LNCaP clone FGC (cell line): ENCODE measurements at places on chromosomes 11 and 22.

- no peak for DNase-seq
Measured at GRCh38 chr22:29359469-29359868, 28.9 kb downstream of the AP1B1 start.

- DNase-seq, result no peak
Measured at GRCh38 chr11:94452988-94453387, 40.7 kb downstream of the MRE11 start.

GRCh38 chr11:19781351-19781750 lies 68.7 kb downstream of the NAV2 start:
- no peak for DNase-seq

DNA sequence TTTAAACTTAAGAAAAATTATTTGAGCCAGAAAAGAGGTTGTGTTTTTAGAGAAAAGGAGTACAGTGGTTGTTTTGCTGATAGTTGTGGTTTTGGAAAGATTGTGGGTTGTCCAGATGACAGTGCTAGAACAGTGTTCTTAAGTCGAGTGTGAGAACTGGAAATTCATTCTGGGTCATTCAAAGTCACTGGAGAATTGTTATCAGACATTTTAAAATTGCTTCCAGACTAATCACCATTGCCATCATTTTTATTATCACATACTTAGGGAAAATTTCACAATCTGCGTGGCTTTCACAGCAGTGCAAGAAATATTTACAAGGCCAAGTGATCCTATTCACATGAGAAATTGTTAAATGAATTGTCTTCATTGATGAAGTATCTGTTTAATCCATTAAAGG lies 242.2 kb upstream of the DDI1 start:
- no peak for DNase-seq

GRCh38 chr11:6531267-6531752 lies 34.2 kb downstream of the DNHD1 start:
- peak; percentile 34 for DNase-seq

DNA sequence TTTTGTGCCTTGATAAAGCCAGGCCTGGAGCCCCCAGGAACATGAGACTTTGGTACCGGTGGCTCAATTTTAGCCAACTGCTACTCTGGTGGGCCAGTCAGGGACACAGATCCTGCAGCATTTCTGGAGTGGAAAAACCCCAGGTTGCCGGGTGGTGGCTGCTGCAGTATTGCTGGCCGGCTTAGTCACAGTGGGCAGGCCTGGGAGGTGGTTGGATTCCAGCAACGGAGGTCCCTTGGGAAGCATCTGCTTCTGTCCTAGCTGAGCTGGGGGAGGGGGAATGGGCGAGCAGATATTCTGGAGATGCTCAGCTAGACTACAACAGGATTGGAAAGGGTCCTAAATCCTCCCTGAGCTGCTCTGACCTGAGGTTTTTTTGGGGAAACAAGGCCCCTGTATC lies 31.6 kb upstream of the ACCSL start:
- DNase-seq, result no peak

- DNase-seq, result no peak
Measured at GRCh38 chr11:22471385-22471784, 133.2 kb downstream of the SLC17A6 start.

DNA sequence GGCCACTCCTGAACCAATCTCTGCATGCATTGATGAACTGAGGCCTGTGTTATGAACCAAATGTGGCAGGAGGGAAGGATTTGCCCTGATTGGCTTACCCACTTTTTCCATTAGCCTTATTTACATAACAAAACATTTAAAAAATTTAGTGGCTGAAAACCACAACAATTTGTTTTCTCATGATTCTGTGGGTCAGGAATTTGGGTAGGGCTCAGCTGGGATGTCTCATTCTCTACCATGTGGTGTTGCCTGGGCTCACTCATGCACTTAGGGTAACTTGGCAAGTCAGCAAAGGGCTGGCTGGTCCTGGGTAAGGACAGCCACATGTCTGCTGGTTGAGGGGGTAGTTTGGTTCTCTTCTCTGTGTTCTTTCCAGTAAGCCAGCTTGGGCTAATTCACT lies 35.1 kb upstream of the CYP2R1 start:
- no peak for DNase-seq

DNA sequence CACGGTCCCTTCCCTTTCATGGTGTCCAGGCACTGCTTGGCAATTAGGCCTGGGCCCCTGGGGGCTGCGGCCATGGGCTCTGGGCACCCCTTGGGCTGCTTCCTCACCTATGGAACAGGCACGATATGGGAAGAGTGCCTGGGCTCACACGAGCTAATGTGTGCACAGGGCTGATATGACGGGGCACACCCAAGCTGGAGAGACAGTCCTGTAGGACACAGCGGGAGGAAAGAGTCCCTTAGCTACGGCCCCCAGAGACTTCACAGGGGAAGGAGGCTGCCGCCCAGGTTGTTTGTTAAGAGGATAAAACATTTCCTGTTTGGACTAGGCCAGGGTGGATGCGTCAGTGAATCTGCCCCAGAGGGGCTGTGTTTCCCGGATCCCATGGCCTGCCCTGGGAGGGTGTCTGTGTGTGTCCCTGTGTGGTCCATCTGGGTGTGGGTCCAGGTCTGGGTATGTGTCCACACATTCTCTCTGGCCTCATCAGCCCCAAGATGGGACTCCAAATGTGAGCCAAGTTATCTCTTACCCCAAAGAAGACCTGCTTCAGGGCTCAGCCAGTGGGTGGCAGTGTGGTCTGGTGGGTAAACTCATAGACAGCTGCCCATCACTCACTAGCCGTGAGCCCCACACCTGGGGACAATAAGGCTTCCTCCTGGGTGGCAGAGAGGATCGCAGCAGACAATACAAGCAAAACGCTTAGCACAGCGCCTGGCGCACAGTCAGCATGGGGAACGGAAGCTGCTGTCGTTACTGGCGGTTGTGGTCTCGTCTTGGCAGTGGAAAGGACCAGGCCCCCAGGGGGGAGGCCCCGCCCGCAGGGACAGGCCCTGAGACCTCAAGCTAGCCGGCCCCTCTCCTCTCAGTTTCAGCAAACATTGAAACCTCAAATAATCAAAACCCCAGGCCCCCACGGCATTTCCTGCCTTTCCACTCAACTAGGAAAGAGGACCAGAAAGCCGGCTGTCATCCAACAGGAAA lies 3.2 kb upstream of the EMID1 start:
- DNase-seq, result no peak

DNA sequence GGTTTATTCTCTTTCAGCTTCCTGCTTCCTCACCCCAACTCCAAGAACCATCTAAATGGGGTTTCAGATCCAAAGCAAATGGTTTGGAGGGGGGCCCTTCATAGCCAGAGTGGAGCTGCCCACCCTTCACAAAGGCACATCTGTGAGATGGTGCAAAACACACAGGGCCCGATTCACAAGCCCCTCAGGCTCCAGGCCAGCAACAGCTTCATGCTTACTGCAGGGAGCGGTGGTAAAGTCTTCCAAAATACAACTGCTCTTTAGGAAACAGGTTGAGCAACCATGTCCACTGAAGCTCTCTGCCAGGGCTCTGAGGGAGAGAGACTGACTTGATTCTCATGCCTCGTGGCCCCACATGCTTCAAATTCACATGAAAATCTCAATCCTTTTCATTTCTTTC lies 213.0 kb upstream of the NARS2 start:
- DNase-seq, result no peak

DNA sequence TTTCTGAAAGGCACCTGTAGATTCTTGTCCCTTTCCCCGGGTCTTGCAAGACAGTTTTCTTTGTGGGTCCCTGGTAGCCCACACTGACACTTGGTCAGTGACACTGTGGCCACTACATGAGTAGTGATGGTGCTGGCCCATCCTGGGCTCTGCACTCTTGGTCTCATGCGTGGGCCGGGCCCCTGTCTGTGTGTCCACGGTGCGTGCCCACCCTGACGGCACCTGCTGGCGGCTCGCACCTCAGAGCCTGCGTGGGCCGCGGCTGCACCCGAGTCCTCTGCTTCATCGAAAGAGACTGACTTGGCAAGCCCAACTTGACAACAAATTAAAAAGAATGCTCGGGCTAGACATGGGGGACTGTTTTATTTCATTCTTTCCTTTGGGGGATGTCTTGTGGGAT lies 37.5 kb downstream of the ADAMTS15 start:
- DNase-seq, result no peak

- DNase-seq, result no peak
Measured at GRCh38 chr22:19720150-19720827, 3.0 kb upstream of the GP1BB start.

DNA sequence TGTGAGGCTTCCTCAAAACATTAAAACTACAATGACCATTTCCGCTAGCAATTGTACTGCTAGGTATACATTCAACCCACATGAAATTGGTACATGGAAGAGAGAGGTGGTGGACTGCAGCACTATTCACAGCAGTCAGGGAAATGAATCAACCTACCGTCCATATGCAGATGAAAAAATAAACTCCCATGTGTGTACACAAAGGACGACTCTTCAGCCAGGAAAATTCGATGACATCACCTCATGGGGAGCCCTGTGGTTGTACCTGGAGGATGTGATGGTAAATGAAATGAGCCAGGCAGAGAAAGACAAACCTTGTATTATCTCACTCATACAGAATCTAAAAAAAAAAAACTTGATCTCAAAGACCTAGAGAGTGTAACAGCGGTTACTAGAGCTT lies 23.3 kb downstream of the RFPL3 start:
- peak; percentile 8 for DNase-seq

- DNase-seq, result no peak
Measured at GRCh38 chr11:130055617-130056016, 14.1 kb upstream of the APLP2 start.

- DNase-seq, result no peak
Measured at GRCh38 chr11:115642660-115643059, 138.4 kb upstream of the CADM1 start.

GRCh38 chr22:31652088-31652487 lies 9.9 kb downstream of the PISD start:
- DNase-seq, result no peak

- no peak for DNase-seq
Measured at GRCh38 chr22:50583294-50583861, 729 bp upstream of the CHKB start.

DNA sequence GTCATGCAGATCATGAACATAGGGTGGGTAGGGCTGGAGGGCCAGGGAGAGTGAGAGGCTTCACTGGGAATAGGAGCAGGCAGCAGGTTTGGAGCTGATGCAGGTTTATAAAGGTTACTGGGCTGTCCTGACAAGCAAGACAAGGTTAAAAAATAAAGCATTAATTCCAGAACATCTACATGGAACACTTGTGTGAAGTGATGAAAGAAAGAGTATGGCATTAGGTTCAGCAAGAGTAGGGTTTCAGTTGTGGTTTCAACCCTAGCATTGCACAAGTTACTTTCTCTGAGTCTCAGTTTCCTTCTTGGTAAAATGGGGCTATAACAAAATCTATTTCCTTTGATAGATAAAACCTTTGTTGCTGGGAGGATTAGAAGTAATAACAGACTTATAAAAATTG lies 114.6 kb upstream of the SESN3 start:
- no peak for DNase-seq

DNA sequence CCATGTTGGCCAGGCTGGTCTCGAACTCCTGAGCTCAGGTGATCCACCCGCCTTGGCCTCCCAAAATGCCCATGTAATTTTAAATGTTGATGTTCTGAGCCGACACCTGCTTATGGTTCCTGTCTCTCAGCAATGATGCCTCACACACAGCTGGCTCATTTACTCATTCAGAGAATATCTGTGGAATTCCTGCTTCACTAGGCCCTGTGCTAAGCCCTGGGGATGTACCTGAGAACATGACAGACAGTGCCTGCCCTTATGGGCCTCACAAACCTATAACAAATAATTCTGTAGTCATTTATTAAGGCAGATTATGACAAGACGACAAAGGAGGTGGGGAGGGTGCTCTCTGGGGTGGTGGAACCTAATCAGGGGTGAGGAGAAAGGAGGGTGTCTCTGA lies 93.7 kb downstream of the PRR5L start:
- no peak for DNase-seq
